ENCODE measurements at places on chromosomes 5 and 9. TPM values are rescaled to one million over a fixed set of nuclear protein-coding genes. Genes with fewer than 3 reads are reported as not detected.

NMUR2 gene
- total RNA-seq = not detected

PCDHB8 gene
- 0.63 TPM for total RNA-seq

TTC1 gene
- 46.9 TPM for total RNA-seq

LRRC70 gene
- 1.0 TPM for total RNA-seq

ELAVL2 gene
- total RNA-seq = 0.93 TPM

BRINP1 gene
- 1.2 TPM for total RNA-seq

RHOBTB3 gene
- total RNA-seq = 162 TPM

LCP2 gene
- 0.80 TPM for total RNA-seq

RASGEF1C gene
- not detected for total RNA-seq

MYORG gene
- 30.0 TPM for total RNA-seq

Data from hepatocyte (in vitro differentiated cells).